ENCODE measurements at places on chromosomes 2 and 18.

- no peak for DNase-seq
Measured at GRCh38 chr2:95047629-95048510, 22.4 kb downstream of the MAL start.

GRCh38 chr2:126914811-126915500 lies 16.3 kb downstream of the TEX51 start:
- DNase-seq = no peak

DNA sequence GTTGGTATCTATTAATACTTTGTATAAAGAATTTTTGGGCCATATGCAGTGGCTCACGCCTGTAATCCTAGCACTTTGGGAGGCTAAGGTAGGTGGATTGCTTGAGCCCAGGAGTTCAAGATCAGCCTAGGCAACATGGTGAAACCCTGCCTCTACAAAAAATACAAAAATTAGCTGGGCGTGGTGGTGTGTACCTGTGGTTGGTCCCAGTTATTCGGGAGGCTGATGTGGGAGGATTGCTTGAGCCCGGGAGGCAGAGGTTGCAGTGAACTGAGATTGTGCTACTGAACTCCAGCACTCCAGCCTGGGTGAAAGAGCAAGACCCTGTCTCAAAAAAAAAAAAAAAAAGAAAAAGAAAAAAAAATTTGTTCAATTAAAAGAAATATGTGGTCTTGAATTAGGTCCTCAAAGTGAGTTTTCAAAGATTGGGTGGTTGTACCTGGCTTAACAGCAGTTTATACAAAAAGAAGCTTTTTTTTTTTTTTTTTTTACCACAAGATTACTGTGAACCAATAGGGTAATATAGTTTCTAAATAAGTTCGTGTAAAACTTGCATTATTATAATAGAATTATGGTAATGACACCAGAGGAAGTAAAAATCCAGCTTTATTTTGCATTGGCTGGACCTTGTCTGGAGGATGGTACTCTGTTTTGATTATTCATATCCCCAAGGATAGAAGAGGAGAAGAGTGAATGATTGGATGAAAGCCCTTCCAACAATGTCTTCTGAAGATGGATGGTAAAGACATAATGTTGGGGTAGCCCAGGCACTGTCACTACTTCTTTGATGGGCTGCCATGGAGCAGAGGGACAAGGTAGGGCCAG lies 210.3 kb downstream of the MYCN start:
- DNase-seq = no peak

- DNase-seq = no peak
Measured at GRCh38 chr2:161709428-161709827, 85.2 kb downstream of the SLC4A10 start.

- no peak for DNase-seq
Measured at GRCh38 chr2:125471963-125472362, 1184.0 kb upstream of the GYPC start.

DNA sequence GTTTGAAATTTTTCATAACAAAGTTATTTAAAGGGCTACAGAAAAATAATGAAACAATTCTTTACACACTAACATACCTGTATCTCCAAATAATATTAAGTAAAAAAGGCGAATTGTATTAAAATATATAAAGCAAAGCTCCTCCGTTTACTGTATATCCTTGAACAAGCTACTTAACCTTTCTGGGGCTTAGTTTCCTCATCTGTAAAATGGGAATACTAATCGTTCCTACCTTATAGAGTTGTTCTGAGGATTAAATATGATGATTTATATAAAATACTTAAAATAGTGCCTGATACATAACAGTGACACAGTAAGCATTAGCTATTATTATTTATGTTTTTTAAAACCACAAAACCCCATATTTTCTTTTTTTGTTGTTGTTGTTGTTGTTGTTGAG lies 13.3 kb downstream of the SLC25A12 start:
- DNase-seq = no peak

- no peak for DNase-seq
Measured at GRCh38 chr2:84912984-84913383, 7.5 kb downstream of the TMSB10 start.

- DNase-seq = no peak
Measured at GRCh38 chr2:6674381-6674780, 191.3 kb downstream of the CMPK2 start.

- no peak for DNase-seq
Measured at GRCh38 chr2:67713376-67713775, 316.2 kb downstream of the ETAA1 start.

GRCh38 chr2:196376984-196377877 lies 205.9 kb upstream of the STK17B start:
- DNase-seq = no peak

DNA sequence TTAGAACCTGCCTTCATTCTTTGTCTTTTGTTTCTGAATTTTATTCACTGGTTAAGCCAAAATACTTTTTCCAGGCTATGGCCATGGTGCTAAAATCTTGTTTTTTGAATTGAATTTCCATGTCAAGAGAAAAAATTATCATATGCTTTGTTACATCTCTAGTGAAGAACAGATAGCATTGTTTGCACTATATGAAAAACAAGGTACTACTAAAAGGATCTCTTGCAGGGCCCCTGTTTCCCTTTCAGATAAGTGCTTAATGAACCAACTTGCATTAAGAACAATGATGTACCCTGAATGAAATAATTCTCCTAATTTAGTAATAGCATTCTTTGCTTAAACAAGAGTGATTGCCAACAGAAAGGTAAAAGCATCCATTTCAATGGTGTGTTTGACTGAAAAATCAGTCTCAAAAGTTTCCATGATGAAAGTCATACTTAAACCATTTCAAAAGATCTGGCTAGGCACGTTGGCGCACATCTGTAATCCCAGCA lies 4.3 kb upstream of the MYL12B start:
- no peak for DNase-seq

DNA sequence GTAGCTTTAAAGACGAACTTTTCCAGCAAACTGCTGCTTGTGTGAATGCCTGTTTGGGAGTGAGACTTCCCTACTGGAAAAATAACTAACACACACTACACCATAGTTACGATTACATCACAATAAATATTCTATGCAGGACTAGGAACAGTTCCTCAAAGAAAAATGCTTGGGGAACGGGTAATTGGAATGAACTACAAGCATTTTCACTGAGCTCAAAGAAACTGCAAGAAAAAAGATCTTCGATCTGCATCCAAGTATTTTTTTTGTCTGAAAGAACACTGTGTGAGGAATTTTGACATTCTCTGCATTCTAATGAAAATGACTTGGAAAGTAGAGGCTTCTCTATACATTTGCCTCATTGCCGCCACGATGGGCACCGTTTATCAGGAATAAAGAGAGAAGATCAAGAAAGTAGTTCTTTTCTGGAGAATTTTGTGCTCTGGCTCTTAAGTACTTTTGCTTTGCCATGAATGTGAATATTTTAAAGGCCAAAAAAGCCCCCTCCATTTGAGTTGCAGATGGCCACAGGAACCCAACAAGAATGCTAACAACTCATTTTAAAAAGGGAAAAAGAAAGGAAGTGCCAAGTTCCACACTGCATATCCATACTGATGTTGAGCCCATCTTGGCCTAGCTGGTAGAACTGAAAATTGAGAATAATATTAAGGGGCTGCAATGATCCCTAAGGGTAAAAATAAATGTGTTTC lies 13.6 kb downstream of the LYPD1 start:
- no peak for DNase-seq

GRCh38 chr18:64332835-64333234 lies 183.9 kb upstream of the LINC00305 start:
- DNase-seq = no peak

GRCh38 chr18:6866552-6867085 lies 137.1 kb downstream of the ARHGAP28 start:
- DNase-seq = no peak

- DNase-seq = no peak
Measured at GRCh38 chr18:39380186-39380725, 1814.7 kb upstream of the CELF4 start.

- DNase-seq = no peak
Measured at GRCh38 chr2:46831051-46831868, 84.3 kb downstream of the MCFD2 start.

DNA sequence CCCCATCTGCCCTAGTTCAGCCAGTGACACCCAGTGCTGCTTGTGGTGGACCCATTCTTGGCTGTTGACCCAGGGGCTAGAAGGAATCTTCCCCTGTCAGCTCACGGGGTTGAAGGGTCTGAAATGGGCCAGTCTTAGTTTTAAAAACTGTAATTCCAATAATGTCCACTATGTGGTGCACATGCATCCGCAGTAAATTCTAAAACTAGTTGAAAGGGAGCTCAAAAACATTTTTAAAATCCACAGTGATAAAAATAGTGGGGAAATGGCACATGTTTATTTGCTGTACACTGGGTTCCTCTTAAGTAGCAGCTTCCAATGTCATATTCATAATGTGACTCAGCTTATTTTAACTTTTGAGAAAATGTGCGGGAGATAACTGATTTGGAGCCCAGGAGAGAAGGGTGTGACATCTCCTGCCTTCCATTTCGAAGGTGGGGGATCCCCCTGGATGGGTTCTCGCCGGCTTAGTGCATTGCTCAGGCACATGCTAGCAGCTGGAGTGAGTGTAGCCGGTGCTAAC lies 32.8 kb downstream of the GRHL1 start:
- DNase-seq = peak; percentile 41

GRCh38 chr2:227214622-227215041 lies 50.2 kb downstream of the COL4A3 start:
- no peak for DNase-seq

- no peak for DNase-seq
Measured at GRCh38 chr2:33577084-33577483, 22.0 kb downstream of the FAM98A start.

- DNase-seq = no peak
Measured at GRCh38 chr18:58271770-58272169, 227.7 kb downstream of the NEDD4L start.

DNA sequence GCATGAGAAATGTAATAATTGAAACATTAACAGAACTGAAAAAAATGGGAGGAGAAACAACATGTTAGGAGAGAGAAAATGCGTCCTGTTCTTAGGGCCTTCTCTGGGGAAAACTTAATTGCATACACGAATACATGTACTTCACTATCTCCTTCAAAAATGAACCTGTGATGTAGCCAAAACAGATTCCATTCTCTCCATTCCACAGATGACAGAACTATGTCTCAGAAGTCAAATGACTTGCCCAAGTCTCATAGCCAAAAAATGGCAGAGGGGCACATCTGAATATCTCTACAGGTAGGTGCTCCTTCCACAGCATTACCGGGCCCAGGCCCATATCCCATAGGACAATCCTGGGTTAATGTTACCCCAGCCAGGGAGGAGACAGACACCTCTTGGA lies 3.9 kb upstream of the DCTN1 start:
- DNase-seq = no peak

DNA sequence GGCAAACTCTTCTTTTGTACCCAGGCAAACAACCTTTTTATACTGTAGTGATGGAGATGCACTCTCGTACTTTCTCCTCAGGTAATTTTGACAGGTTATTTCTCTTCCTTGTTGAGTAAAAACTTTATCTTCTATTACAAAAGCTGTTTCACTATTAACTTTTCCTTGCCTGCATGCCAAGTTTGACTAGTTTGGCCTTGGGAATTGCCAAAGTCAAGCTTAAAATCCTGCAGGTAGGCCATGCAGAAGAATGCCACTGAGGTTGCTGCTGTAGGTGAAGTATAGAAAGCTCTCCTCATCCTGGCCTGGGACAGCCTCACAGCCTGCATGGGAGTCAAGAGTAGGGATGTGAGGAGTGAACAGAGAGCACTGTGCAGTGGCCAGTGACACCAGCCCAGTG lies 1293.5 kb upstream of the CHAC2 start:
- DNase-seq = no peak

DNA sequence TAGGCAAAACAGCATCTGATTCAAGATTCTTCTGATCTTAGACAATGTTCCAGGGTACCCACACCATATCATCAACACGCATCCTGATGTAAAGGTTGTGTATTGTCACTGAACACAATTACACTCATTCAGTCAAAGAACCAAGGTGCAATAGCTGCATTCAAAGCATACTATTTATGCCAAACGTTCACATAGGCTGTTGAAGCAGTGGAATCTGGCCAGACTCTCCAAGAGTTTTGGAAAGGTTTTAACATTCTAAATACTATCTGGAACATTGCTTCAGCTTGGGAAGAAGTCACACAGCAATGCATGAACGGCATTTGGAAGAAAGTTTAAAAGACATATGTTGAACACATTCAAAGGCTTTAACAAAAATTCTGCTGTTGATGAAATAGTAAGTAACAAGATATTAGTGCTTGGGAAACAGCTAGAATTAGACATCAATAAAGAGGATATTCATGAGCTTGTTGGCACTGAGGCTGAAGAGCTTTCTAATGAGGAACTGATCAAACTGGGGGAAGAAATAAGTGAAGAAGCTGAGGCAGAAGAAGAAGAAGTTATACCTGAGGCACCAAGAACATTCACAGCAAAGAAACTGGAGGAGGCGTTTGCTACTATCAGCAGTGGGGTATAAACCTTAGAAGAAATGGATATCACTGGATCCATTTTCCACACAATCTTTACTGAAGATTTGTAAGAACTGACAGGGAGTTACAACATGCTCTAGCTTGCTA lies 47.6 kb upstream of the MSH6 start:
- DNase-seq = no peak

DNA sequence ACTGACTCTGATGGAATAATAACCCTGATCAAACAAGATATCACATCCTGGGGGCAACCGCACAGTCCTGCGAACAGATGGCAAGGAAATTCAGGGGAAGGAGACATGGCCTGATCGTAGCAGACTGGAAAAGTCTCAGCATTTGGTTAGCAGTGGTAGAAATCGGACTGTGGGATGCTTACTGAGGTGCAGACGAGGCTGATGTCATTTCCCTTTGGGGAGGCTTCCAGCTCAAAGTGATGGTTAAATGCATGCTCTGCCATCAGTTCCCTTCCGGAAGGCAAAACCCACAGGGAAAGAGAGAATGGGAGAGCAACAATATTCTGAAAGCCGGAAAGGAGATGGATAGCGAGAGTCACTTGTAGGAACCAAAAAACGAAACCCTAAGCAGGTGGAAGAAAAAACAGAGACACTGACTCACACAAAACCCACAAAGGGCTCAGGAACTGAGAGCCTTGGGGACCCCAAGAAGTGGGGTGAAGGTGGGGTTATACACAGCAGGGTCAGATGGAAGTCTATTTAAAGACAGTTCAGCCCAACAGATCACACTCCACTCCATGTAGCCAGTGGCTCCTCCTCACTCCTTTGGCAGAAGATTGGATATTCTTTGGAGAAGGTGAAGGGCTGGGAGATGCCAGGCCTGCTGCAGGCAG lies 93.1 kb downstream of the INPP5D start:
- no peak for DNase-seq

GRCh38 chr2:145739681-145740080 lies 1219.8 kb upstream of the ZEB2 start:
- DNase-seq = no peak

DNA sequence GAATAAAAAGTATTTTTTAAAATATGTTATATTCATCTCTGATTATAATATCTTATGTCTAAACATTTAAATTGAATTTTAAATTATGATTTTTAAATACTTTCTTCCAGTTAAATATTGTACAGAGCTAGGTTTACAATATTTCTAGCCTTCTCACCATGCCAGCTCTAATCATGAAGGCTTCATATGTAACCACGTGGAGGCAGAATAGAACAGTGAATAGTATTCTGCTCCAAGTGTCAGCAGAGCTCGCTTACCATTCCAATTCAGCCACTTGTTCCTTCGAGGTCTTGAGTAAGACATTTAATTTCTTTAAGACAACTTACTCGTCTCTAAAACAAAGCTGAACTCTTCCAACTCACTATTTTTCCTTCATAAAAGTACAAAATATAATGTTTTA lies 871.8 kb downstream of the SUCLG1 start:
- DNase-seq = no peak

GRCh38 chr18:21684731-21685130 lies 19.8 kb downstream of the ABHD3 start:
- no peak for DNase-seq

- DNase-seq = no peak
Measured at GRCh38 chr2:189933041-189933440, 129.5 kb downstream of the MSTN start.

- no peak for DNase-seq
Measured at GRCh38 chr2:78351208-78351607, 674.3 kb upstream of the REG3G start.
